ENCODE measurements at places on chromosomes 3 and 15.

DNA sequence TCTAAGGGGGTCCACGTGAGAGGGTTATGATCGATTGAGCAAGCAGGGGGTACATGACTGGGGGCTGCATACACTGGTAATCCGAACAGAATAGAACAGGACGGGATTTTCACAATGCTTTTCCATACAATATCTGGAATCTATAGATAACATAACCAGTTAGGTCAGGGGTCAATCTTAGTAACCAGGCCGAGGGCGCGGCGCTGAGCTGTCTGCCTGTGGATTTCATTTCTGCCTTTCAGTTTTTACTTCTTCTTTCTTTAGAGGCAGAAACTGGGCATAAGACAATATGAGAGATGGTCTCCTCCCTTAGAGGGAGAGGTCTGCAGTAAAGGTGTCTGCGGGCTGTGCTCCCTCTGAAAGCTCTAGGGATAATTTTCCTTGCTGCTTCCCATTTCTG is 261.3 kb downstream of the XXYLT1 start:
- no peak for DNase-seq

DNA sequence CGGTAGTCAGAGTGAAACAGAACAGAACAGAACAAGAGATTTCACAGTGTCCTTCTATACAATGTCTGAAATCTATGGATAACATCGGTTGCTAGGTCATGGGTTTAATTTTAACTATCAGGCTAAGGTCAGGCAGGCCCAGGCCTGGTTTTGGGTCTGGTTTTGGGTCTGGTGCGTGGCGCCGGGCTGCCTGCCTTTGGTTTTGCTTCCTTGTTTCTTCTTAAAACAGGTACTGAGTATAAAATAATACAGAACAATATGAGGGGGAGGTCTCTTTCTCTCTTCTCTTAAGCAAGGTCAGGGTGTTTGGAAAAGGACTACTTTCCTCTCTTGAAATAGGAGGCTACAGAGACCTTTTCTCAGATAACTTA is 1.4 kb downstream of the AEN start:
- DNase-seq, result no peak

GRCh38 chr3:108219336-108219735 is 2.9 kb downstream of the IFT57 start:
- DNase-seq, result no peak

DNA sequence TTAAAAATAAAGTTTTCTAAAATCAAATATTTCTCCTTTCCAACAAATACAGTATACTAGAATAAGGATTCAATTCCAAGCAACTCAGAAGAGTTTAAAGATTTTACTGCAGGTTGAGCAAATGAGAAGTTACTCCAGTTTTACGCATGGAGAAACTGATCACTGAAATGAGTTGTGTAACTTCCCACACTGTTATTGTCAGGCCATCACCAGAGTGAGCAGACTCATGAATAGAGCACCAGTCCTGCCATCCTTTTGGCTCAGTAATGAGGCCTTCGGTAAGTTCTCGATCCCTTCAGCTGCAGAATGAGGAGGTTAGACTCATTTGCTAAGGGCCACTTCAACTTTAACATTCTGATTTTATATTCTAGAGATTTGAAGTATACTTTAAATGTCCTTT is 48.1 kb downstream of the OSBPL10 start:
- no peak for DNase-seq

GRCh38 chr15:62393196-62393595 is 228.1 kb upstream of the C2CD4B start:
- DNase-seq, result no peak

GRCh38 chr15:45618813-45619212 is 16.0 kb upstream of the SQOR start:
- DNase-seq, result peak; percentile 32

DNA sequence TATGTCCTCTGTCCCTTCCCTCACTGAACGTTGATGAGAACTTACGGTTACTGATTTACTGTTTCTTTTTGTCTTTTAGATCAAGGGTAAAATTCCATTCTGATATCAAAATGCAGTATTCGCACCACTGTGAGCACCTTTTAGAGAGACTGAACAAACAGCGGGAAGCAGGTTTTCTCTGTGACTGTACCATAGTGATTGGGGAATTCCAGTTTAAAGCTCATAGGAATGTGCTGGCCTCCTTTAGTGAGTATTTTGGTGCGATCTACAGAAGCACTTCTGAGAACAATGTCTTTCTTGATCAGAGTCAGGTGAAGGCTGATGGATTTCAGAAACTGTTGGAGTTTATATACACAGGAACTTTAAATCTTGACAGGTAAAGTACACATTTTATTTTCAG is 990 bp downstream of the MYNN start:
- no peak for DNase-seq

- no peak for DNase-seq
These were observed 25.9 kb upstream of the SPRED1 start for GRCh38 chr15:38226608-38227266.

GRCh38 chr3:65534805-65535204 is 503.9 kb downstream of the MAGI1 start:
- DNase-seq, result no peak

GRCh38 chr15:78322243-78322642 is 17.9 kb upstream of the CRABP1 start:
- DNase-seq, result no peak

- DNase-seq, result no peak
These were observed 428.8 kb upstream of the TBL1XR1 start for GRCh38 chr3:177626045-177626444.

GRCh38 chr3:129689036-129689435 is 82.6 kb upstream of the PLXND1 start:
- no peak for DNase-seq

DNA sequence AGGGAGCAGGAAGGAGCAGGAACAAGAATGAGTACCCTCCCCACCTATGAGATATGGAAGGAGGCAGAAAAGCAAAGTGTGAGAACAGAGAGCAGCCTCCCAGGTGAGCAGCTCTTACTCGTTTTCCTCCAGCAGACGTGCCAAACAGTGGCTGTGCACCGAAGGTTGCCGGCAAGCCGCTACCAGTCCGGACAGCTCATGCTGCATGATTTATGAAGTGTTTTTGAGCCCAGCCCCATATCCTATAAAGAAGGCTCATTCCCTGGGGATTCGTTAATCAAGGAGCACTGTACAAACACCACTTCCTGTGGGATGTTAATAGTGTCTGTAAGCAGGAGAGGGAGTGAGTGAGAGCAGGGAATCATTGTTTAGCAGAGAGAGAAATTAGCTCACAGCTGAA is 118.3 kb upstream of the FOXB1 start:
- DNase-seq, result no peak

GRCh38 chr3:128590948-128591347 is 59.7 kb downstream of the RPN1 start:
- DNase-seq, result no peak

DNA sequence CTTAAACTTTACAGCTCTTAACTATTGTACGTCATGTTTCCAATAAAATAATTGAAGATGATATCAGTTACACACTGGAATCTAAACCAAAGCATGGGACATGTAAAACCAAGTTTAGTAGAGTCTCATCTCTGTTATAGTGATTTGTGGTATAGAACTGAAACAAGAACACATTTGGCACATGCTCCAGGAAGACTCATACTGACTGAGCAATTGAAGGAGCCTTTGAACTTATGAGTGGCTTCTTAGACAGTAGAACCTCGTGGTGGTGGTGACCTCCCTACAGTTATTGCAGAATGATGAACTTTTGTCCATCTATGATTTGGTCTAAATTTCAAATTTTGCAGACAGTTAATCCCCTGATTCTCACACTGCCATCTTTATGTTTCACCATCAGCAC is 729.7 kb downstream of the ROBO1 start:
- DNase-seq, result no peak

DNA sequence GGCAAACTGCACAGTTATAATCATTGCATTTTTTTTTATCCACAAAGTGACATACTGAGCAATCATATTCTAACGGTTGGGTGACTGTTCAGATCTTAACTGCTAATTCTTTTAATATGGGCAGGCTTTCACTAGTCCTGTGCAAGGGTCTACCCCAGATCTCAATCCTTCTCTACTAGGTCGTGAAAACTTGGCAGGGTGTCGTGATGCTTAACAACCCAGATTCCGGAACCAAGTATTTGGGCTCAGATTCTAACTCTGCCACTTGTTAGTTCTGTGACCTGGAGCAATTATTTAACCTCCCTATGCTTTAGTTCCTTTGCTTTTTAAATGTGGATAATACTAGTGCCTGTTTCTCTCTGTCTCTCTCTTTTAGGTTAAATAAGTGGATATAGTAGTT is 16.4 kb upstream of the ALDH1A2 start:
- DNase-seq, result no peak

DNA sequence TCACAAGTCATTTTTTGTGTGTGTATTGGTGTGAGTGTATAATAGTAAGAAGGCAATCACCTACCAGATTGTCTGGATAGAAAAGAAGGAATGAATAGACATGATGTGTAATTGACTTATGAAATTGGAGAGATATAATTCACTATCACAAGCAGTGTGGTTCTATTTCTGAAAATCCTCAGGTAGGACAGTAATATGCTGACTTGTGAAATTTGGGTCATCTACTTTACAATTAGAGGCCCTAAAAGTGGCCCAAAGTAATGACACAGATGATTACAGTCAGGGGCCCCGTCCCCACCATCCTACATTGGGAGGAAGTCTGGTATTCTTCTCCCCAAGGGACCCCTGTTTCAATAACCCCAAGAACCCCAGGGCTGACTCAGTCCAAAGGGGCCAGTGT is 73.6 kb upstream of the SELENOK start:
- no peak for DNase-seq

- no peak for DNase-seq
These were observed 161.6 kb downstream of the TBL1XR1 start for GRCh38 chr3:177035676-177036075.

- peak; percentile 73 for DNase-seq
These were observed 4.2 kb upstream of the PLEKHO2 start for GRCh38 chr15:64837502-64837901.

DNA sequence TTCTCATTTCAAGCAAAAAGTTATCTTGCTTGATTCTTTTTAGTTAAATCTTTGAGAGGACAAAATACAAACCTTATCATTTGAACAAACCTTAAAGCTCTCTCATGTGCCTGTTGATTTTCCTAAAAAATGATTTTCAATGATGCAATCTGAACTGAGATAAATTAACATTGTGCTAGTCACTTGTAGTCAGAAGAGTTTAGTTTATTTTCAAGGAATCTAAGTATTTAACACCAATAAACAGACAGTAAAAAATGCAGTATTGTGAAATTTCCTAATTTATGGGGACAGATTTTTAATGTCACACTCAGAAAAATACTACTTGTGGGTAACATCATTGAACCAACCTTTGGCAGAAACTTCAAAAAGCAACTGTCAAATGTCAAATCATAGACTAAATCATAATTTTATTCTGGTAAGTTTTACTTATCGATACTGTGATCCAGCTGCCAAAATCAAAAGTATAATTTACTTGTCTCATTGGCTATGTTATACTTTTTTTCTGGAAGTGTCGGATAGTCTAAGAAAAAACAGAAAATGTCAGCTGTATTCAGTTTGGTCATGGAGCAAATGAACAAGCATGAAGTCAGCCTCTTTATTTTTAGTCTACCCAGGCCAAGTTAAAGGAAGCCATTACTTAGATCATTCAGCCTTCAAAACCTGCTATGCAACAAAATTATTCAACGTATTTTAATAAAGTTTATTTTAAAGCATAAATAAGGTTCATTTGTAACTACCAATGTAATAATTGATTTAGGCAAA is 52.4 kb upstream of the FNDC3B start:
- DNase-seq, result no peak

GRCh38 chr3:72442759-72443158 is 405.5 kb downstream of the SHQ1 start:
- DNase-seq, result no peak

DNA sequence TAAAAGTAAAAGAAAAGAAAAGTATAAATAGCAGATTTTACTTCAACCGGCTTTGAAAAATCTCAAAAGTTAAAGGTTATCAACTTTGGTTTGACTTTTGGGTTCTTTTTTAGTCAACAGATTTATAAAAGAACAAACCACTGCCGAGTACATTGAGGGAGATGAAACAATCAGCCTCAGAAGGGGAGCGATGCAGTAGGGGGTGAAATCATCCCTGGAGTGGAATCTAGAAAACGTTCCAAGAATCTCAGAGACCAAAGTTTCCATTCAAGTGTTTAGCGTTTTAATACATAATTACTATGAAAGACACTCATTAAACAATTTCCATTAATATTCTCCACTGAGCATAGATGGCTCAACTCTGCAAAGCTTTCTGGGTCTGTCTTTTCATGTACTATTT is 745.5 kb downstream of the NR2F2 start:
- DNase-seq, result no peak

- DNase-seq, result no peak
These were observed 355.3 kb upstream of the NR2F2 start for GRCh38 chr15:95975212-95975611.

GRCh38 chr3:141216975-141217374 is 14.7 kb upstream of the PXYLP1 start:
- no peak for DNase-seq

- DNase-seq, result no peak
These were observed 68.1 kb downstream of the TFRC start for GRCh38 chr3:196013587-196014487.

GRCh38 chr3:159787178-159787574 is 201.5 kb upstream of the IL12A start:
- DNase-seq, result no peak

DNA sequence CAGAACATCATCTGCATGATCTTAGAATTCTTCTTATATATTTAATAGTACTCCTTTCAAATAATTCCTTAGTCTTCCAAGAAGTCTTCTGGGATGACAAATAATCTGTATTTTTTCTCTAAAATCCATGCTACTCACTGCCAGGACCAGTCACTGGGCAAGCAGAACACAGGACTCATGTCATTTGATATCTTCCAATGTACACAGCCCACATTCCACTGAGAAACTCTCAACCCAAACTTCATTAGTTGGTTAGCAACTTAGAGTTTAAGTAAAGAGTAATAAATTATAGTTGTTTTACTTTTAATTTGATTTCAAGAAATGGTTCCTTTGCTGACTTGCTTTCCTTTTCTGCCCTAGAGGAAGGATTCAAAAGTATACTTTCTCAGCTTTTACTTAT is 317.0 kb downstream of the VGLL3 start:
- DNase-seq, result no peak

GRCh38 chr3:54939557-54940300 is 11.9 kb upstream of the LRTM1 start:
- DNase-seq, result no peak

- DNase-seq, result no peak
These were observed 31.5 kb upstream of the LAMP3 start for GRCh38 chr3:183193762-183194689.

- no peak for DNase-seq
These were observed 221.8 kb downstream of the SNRPN start for GRCh38 chr15:25176616-25176923.

DNA sequence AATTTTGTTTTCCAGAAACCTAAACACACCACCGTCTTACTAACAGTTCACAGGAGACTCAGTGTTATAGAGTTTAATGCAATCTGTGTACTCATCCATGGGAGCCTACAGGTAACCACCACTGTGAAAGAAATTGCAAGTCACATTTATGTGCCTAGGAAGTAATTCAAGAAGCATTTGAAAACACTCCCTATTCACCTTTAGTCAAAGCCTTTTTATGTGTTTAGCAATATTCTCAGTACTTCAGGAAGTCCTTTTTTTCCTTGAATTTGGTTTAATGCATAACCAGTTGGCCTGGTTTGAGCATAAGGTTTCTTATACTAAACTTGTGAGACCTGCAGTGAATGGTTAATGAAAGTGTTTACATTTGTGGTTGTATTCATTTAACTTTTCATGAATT is 346.1 kb downstream of the CHST2 start:
- DNase-seq, result no peak

- peak; percentile 11 for DNase-seq
These were observed 15.4 kb upstream of the GMNC start for GRCh38 chr3:190877925-190878324.
